Panc1 (cell line): ENCODE measurements at places on chromosomes 11 and 22. TPM values are rescaled to one million over a fixed set of nuclear protein-coding genes. Genes with fewer than 3 reads are reported as not detected.

The CLCF1 gene
- 9.3 TPM for total RNA-seq

DNA sequence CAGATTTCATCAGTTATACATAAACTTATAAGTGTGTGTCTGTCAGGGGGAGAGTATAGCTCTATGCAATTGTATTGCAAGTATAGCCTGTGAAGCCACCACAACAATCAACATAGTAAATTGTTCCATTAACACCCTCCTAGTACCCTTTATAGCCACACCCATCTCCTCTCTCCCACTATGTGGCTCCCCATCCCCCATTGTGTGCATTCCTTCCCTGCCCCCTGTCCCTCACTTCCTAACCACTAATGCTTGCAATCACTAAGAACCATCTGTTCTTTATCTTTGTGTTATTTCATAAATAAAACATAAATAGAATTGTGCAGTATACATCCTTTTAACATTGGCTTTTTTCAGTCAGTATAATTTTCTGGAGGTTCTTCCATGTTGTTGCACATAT is 83.1 kb upstream of the SLC5A12 start:
- DNase-seq: no peak
- H3K4me1 ChIP-seq: no peaks in the 10 kb centered on the region
- no peak overlapping the region for H3K27ac ChIP-seq
- H3K27me3 ChIP-seq: no peaks in the 10 kb centered on the region

DNA sequence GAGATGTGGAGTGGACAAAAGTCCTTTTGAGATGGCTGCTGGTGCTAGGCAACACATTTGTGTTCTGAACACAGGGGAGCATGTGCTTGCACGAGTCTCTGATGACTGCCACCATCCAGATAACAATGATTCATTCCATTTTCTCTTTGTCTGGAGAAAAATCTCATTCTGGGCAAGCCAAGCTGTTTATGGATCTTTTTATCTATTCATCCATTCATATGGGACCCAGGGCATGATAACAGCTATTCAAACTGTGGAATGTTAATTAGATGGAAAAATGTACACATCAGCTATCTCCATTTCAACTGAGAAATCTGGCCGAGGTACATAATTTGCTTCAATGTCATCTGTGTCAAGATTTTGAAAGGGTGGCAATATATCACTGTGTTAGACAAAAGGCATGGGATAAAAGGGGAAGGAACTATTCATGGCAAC is 117.5 kb upstream of the ZBED5 start:
- H3K27me3 ChIP-seq: no peaks in the 10 kb centered on the region
- H3K4me1 ChIP-seq: no peaks in the 10 kb centered on the region
- H3K27ac ChIP-seq: no peak overlapping the region
- no peak for DNase-seq
- no peaks in the 10 kb centered on the region for H3K36me3 ChIP-seq

DNA sequence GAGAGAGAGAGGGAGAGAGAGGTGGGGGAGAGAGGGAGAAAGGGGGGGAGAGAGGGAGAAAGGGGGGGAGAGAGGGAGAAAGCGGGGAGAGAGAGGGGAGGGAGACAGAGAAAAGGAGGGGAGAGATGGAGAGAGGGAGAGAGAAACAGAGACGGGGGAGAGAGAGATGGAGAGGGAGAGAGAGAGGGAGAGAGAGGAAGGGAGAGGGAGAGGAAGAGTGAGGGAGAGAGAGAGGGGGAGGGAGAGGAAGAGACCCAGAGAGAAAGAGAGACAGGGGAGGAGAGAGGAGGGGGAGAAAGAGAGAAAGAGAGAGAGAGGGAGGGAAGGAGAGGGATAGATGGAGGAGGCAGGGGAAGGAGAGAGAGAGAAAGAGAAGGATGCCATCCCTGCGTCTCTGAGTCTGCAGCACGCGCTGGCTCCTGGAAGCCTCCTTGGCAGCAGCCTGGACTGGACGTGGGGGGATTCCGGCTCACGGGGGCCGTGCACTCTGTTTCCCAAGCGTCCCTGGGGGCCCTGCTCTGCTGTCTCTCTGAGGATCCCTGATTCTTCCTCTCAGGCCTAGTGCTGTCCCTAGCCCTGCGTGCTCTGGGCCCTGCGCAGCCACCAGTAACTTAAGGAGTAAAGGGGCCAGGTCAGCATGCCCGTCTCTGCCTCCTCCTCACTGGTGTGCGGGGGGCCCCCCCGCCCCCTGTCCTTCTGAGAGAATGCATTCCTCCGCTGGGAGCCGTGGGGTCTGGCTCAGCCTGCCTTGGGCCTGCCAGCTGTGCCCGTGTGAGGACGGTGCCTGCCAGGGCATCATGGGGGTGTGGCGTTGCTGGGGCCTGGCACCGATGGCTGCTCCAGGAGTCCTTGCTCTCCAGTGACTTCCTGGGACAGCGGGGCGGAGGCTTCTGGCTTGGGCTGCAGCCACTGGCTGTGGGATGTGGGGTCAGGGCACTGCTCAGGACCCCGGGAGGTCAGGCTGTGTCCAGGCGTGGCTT is 429.5 kb downstream of the TBC1D22A start:
- no peak overlapping the region; the same call in 1 of the 2 replicates for H3K4me3 ChIP-seq
- H3K36me3 ChIP-seq: no peaks in the 10 kb centered on the region
- no peak overlapping the region for H3K27ac ChIP-seq
- DNase-seq: no peak
- no peaks in the 10 kb centered on the region for H3K4me1 ChIP-seq

DNA sequence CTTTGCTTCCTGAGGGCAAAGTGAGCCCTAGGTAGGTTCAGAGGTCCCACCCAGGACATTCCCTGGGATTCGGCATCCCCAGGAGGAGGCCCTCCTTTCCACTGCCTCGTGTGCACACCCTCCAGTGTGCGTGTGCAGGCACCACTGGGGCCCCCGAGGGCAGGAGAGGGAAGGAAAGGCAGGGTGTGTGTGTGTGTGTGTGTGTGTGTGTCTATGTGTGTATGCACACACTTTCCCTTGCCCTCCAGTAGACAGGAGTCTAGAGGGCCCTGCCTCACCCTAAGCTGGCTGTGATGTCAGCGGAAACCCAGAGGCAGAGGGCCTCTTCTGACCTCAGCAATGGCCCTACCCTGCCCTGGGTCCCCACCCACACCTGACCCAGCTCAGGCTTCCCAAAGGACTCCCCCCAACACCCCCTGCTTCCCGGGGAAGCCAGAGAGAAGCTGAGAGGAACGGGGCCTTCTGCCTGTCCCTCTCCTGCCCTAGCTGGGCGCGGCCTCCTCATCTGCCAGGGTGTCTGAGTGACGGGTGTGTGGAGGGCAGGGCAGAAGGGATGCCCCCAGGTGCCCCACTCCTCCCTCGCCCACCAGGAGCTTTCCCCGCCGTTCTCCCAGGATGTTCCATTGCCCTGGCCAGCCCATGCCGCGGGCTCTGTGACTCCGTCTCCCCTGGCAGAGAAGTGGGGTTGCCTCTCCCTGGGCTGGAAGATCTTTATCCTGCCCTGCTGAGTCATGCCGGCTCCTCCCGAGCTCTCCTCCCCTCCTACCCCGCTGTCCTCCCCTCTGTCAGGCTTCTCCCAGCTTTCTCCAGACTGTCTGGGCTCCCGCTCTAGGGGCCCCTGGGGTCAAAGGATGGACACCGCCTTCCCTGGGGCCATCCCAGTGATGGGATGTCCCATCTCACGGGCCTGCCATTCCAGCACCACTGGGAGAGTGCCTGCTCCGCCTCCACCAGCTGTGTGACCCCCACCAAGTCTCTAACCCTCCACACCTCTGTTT is 6.0 kb upstream of the CLCF1 start:
- no peaks in the 10 kb centered on the region for H3K27me3 ChIP-seq
- no peak overlapping the region for H3K4me3 ChIP-seq
- peak overlapping the region; percentile 68 for H3K27ac ChIP-seq
- H3K4me1 ChIP-seq: peaks cover 71% of the 10 kb centered on the region

DNA sequence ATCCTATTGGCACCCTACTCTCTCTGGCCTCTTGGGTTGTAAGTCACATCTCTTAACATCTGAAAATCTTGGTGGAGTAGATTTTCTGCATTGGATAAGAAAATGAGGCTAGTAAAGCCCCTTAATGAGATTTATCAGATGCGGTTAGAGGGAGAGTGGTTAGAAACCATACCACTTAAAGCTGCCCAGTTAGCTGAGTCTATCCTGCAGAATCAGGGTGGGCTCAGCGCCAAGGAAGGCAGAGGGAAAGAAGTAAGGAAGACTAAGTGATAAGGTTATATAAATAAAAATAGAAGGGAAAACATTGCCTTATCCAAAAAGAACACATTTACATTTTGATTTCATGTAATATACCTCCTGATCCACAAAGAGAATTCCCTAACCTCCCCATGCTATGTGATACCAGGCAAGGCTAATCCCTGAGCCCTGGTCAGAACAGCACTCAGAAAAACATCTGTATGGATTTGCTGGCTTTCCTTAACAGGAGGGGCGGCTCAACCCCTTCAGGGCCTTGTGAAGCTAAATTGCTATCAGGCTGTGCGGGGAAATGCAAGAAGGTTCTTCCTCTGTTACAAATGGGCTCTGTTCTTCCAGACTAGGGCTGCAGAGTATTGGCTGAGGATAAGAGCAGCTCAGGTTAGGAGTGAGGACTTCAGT is 101.7 kb downstream of the SNX19 start:
- H3K27ac ChIP-seq: no peak overlapping the region; the same call in 1 of the 2 replicates
- no peaks in the 10 kb centered on the region for H3K4me1 ChIP-seq
- no peak for DNase-seq
- H3K36me3 ChIP-seq: no peaks in the 10 kb centered on the region
- no peaks in the 10 kb centered on the region for H3K27me3 ChIP-seq

GRCh38 chr11:84899740-84900139 is 727.4 kb downstream of the DLG2 start:
- no peak overlapping the region for H3K4me3 ChIP-seq
- H3K36me3 ChIP-seq: no peaks in the 10 kb centered on the region
- no peak for DNase-seq
- no peaks in the 10 kb centered on the region for H3K4me1 ChIP-seq
- H3K27ac ChIP-seq: no peak overlapping the region

DNA sequence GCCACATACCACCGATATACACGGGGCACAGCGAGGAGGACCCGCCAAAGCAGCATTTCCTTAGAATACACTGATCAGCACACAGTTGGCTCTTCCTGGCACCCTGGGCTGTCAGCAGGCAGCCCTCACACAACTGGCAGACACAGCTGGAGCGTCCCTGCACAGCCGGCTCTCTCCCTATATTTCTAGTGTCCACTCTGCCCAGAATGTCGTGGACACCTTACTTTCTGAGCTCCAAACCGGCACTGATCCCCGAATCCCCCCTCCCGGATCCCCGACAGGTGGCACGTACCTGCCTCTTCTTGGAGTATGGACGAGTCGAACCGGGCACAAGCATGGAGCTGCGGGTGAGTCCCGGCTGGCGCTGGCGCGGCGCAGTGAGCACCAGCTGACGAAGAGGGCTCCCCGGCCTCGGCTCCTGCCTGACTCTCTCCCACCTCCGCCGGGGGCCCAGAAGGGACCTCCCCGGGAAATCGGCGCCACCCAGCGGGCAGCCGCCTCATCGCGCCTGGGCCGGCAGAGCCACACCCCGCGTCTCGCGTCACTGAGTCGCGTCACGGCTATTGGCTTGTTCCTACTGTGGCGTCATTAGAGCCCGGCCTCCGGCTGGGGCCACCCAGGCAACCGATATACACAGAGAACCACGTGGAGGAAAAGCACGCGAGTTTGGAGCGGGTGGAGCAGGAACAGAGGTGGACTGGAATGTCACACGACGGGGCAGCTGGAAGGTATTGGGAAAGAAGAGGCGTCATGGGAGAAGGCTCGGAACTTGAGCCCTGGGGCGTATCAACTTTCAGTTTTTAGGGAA is at the start of gene USP2:
Gene USP2 (minus strand): TSS at position 510 of the 808 bp plus-strand sequence. CDS start 8,210 bp downstream, outside the sequence.
- DNase-seq: peak; percentile 78
- peak within 1 kb of the TSS; percentile 57 for H3K27ac ChIP-seq
- peaks cover 7% of the 10 kb centered on the region for H3K4me1 ChIP-seq
- no peaks in the 10 kb centered on the region for H3K27me3 ChIP-seq
- H3K4me3 ChIP-seq: peak within 1 kb of the TSS; percentile 86
- no peaks in the 10 kb centered on the region for H3K36me3 ChIP-seq

- no peaks in the 10 kb centered on the region for H3K4me1 ChIP-seq
- DNase-seq: no peak
- peaks cover 29% of the 10 kb centered on the region for H3K27me3 ChIP-seq
- no peaks in the 10 kb centered on the region for H3K36me3 ChIP-seq
- H3K4me3 ChIP-seq: no peak overlapping the region
Measured at GRCh38 chr11:62193952-62194351, 3.9 kb downstream of the SCGB1D1 start.

DNA sequence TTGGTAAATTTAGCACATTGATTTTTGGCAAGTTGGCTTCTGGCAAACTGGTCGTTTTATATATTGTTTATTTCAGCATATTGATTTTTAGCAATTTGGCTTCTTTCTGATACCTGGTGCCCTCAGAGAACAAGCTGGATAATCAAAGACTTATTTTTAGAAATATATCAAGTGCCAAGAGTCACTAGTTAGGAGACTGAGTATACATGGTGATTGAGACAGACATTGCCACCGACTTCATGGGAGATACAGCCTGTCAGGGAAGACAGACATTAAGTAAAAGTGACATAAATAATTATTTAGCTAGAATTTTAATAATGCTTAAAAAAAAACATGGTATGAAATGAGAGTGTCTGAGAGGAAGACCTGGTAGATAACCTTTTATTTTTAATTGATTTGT is 242.3 kb upstream of the MTNR1B start:
- no peak overlapping the region for H3K27ac ChIP-seq
- no peaks in the 10 kb centered on the region for H3K36me3 ChIP-seq
- no peaks in the 10 kb centered on the region for H3K4me1 ChIP-seq
- H3K4me3 ChIP-seq: no peak overlapping the region

DNA sequence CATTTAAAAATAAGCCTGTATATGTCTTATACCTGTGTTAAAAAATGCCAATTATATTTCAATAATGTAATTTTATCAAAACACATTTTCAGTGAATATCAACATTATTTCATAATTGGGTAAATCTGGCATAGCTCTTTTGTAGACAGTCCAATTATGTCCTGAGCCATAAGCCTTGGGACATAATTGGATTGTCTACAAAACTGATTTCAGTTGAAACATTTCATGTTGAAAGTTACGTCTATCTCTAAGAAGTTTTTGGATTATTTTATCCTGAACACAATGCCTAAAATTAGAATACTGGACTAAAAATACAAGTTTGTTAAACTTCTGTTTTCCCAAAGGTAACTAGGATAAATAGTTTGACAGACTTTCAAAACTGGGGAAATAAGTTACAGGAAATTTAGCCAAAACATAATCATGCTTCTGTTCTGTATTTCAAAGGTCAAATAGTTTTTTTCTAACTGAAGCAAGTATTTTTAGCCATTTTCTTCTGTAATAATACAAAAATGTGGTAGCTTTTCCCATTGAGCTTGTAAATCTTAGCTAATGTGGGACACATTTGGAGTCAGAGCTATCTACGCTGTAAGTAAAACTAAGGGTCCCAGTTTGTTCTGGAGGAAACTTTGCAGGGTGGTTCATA is 100.7 kb upstream of the BIRC3 start:
- peaks cover 23% of the 10 kb centered on the region for H3K36me3 ChIP-seq
- DNase-seq: no peak
- no peaks in the 10 kb centered on the region for H3K4me1 ChIP-seq

The SEPTIN5 gene
- 17.2 TPM for total RNA-seq

GRCh38 chr11:8207080-8208000 is 38.5 kb upstream of the RIC3 start:
- peaks cover 12% of the 10 kb centered on the region for H3K27me3 ChIP-seq
- H3K36me3 ChIP-seq: no peaks in the 10 kb centered on the region
- DNase-seq: no peak
- H3K4me1 ChIP-seq: no peaks in the 10 kb centered on the region
